CD8-positive, alpha-beta memory T cell (primary cell): ENCODE measurements at places on chromosomes 11 and 22.

- no peak for DNase-seq
Measured at GRCh38 chr11:33479231-33479630, 221.4 kb downstream of the C11orf91 start.

DNA sequence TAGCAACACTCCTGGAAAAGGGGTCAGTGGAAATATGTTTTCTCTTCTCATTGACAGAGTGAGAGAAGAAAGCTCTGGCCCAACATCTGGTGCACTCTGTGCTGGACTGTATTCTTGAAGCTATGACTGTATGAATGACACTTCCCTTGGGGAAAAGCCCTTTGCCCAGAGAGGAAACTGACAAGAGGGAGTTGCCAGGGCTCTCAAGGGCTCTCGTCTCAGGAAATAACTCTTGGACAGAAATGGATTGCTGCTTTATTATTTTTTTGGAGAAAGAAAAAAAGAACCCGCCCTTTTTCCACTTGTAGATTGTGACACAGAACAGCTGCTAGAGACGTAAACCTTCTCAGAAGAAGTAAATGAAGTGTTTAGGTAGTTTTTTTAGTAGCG is 11.4 kb downstream of the ETS1 start:
- DNase-seq: no peak

DNA sequence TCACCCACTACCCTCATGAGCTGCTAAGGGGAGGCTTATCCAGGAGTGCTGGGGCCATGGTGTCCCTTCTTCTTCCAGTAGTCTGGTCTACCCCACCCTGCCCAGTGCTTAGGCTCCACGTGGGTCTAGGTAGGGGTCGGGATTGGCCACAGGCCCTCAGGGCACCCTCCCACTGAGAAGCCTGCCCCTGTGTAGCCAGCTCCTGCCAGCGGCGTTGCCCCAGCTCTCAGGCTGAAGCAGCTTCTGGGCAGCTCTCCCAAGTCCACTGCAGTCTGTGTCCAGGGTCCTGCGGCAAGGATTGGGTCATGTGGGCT is 24.0 kb upstream of the RIC3 start:
- DNase-seq: no peak

- no peak for DNase-seq
Measured at GRCh38 chr11:67470337-67471002, 1.4 kb upstream of the TMEM134 start.

- DNase-seq: no peak
Measured at GRCh38 chr11:44028816-44029506, 18.8 kb upstream of the ACCSL start.

DNA sequence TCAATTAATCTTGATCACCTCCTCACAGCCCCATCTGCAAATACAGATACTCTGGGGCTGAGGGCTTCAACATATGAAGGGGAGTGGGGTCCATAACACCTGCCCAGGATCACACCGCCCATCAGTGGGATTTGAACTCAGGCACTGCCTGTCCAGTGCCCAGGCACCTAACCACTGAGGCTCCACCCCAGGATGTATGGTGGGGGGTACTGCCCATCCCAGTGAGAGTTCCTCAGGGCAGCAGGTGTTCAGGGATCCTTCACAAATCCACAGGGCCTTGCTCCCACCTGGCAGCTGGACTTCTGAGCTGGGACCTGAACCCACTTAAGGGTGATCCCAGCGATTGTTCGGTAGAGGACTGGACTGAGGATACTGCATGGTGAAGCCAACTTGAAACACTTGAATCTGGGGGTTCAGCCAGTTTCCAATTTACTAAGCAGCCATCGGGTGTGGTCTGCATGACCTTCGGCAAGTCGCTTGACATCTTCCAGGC is 33.3 kb downstream of the PRDM11 start:
- no peak for DNase-seq

- DNase-seq: no peak
Measured at GRCh38 chr11:67500484-67500821, 4.7 kb downstream of the PITPNM1 start.

DNA sequence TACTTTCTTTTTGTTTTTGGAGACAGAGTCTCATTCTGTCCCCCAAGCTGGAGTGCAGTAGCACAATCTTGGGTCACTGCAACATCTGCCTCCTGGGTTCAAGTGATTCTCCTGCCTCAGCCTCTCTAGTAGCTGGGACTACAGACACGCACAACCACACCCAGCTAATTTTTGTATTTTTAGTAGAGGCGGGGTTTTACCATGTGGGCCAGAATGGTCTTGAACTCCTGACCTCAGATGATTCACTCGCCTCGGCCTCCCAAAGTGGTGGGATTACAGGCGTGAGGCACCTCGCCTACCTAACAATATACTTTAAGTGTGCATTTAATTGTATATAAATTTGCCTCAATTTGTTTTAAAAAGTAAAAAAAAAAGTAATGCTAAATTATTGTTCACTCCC is 38.4 kb downstream of the GRK3 start:
- no peak for DNase-seq

DNA sequence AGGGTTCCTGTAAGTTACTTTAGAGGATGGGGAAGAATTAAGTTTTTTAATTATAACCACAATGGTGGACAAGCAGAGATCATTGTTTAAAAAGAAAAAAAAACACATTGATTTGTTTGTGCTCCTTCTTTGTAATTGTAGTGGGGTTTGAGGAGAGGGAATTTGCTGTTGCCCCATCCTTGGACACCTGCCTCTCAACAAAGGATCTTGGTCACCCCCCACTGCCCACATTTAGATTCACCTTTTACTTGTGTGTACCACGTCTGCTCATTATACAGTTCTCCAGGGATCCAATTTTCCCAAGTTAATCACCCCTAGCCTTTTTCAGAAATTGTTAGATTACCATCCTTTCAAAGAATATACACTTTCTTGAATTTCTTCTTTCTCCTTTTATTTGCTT is 53.0 kb downstream of the DNAJC24 start:
- no peak for DNase-seq

DNA sequence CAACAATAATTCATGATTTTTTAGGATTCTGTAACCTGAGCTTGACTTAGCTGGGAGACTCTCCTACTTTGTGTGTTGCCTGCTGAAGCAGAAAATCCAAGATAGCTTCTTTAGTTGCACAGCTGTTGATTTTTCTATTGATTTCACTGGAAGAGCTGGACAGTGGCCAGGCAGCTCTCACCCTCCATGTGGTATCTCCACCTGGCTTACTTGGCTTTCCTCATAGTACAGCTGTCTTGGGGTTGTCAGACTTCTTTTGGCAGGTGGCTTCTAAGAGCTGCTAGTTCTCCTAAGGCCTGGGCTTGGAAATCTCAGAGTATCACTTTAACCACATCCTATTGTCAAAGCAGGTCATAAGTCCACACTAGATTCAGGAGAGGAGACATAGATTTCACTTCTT is 130.8 kb upstream of the SPON1 start:
- no peak for DNase-seq

DNA sequence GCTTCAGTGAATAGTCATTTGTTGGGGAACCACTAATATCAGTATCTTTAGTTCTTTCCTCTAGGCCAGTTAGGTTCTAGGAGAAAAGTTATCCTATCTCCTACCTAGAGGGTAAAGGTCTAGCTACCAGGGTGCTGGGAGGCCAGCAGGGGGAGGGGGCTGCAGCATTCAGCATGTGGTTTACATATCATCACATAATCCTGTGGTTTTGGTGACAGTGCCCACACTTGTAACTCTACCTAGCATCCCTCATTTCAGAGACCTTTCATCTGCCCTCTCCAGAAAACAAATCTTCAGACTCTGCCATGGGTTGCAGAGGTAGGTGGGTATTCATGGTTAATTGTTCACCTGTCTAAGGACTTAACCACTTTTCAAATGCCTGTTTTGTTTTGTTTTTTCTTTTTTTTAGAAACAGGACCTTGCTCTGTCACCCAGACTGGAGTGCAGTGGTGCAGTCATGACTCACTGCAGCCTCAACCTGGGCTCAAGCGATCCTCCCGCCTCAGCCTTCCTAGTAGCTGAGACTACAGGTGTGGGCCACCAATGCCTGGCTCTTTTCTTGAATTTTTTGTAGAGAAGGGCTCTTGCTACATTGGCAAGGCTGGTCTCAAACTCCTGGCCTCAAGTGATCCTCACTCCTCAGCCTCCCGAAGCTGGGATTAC is 146.8 kb downstream of the ENTHD1 start:
- DNase-seq: no peak

- no peak for DNase-seq
Measured at GRCh38 chr11:48036466-48036865, 56.1 kb downstream of the PTPRJ start.

GRCh38 chr11:6320411-6321155 is at the start of gene CAVIN3:
TSS of gene CAVIN3 (minus strand) at chr11:6320501. CDS start at chr11:6320476, 25 bp downstream.
- DNase-seq: no peak
